ENCODE measurements at places on chromosomes 12 and 14.
A peak's percentile ranks its signal among the peaks of the same experiment; 100 is the strongest.

DNA sequence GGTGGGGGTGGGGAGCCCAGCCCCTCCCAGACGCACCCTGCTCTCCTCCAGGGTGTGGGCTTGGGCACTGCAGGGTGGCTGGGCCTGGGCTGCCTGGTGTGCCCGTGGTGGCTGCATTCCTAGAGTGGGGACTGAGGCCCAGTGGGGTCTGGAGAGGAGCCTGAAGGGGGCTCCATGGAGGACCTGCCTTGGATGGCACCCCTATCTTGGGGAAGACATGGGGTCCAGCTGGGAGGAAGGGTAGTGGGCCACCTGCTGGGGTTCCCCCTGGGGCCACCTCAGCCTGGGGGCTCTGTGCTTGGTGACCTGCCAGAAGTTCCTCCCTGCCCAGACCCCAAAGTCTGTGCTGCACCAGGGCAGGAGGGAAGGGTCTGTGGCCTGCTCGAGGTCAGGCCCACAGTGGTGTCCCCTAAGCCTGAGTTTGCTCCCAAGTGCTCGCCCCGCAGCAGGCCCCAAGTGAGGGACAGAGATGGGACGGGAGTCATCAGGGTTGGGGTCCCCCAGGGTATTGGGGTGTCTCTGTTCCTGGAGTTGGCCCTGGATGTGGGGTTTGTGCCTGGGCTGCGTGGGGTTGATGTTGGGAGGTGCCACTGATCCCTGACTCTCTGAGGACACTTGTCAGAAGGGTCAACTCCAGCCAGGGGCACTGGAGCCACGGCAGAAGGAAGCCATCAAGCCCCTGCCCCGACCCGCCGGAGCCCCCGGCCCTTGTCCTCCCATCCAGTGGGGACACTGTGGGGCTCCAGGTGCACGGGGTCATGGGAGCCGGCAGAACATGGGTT, 382.9 kb downstream of the TMEM121 start:
- DNase-seq = no peak

- no peak for DNase-seq
Measured at GRCh38 chr14:67900231-67900630, 80.7 kb downstream of the RAD51B start.

DNA sequence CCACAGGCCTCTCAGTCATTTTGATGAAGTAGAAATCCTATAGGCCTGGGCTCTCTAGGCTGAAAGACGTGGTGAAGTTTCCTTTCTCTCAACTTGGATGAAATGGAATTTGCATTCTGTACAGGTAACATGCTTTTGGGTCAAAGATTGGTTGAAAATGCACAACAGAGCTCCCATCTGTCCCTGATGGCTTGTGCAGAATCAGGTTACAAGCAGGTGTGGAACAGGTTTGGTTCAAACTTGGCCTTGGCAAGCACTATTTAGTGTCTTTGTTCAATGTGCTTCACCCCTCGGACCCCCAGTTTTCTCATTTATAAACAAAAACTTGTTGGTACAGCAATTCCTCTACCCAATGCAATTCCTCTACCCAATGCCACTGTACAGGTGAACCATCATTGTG, 1493.0 kb downstream of the AACS start:
- no peak for DNase-seq

- DNase-seq = no peak
Measured at GRCh38 chr12:78951803-78952551, 87.4 kb downstream of the SYT1 start.

DNA sequence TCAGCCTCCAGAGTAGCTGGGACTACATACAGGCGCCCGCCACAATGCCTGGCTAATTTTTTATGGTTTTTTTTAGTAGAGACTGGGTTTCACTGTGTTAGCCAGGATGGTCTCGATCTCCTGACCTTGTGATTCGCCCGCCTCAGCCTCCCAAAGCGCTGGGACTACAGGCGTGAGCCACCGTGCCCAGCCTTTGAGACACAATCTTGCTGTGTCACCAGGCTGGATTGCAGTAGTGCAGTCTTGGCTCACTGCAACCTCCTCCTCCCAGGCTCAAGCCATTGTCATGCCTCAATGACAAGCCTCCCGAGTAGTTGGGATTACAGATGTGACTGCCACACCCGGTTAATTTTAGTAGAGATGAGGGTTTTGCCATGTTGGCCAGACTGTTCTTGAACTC, 21.3 kb upstream of the STRN3 start:
- DNase-seq = peak; percentile 32

GRCh38 chr14:69268763-69269162, 8.8 kb downstream of the GALNT16 start:
- no peak for DNase-seq

GRCh38 chr12:130640901-130641300, 75.2 kb downstream of the RIMBP2 start:
- no peak for DNase-seq

DNA sequence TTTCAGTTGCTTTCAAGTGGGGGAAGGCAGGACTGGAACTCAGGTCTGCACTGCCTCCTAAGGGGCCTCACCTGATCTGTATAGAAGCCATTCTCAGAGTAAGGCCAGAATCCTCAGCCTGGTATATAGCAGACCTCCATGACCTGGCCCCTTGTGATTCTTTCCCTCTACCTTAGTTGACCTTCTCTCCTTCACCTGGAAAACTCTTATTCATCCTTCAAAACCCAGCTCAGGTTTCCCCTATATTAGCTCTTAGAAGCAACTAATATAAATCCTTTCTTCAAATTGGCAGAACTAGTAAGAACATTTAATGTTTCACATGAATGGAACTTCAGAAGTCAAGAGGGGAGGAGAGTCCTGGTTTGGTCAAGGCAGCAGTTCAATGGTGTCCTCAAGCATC, 26.0 kb upstream of the WSCD2 start:
- no peak for DNase-seq

DNA sequence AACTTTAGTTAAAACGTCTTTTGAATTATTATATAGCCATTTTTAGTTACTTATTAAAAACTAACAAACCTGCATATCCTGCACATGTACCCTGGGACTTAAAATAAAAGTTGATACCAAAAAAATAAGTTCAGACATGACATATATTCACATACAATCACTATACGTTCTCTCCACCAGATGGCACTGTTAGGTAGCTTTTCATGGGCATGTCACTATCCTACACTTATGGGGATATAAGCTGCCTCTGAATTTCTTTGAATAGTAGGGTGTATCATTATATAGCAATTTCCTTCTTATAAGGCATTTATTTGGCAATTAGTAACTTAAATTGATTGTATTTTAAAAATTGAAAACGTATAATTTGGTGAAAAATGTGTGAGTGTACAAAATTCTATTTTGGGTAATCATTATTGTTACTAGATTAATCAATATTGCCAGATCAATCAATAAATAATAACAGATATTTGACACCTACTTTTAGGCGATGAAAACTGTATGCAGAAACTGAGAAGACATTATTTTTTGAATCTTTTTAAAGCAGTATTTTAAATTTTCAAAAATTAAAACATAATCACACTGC, 31.8 kb upstream of the OR10A7 start:
- peak; percentile 74 for DNase-seq

- DNase-seq = no peak
Measured at GRCh38 chr14:76717508-76718290, 43.6 kb upstream of the VASH1 start.

GRCh38 chr14:103744621-103745395, 29.2 kb downstream of the ZFYVE21 start:
- no peak for DNase-seq

DNA sequence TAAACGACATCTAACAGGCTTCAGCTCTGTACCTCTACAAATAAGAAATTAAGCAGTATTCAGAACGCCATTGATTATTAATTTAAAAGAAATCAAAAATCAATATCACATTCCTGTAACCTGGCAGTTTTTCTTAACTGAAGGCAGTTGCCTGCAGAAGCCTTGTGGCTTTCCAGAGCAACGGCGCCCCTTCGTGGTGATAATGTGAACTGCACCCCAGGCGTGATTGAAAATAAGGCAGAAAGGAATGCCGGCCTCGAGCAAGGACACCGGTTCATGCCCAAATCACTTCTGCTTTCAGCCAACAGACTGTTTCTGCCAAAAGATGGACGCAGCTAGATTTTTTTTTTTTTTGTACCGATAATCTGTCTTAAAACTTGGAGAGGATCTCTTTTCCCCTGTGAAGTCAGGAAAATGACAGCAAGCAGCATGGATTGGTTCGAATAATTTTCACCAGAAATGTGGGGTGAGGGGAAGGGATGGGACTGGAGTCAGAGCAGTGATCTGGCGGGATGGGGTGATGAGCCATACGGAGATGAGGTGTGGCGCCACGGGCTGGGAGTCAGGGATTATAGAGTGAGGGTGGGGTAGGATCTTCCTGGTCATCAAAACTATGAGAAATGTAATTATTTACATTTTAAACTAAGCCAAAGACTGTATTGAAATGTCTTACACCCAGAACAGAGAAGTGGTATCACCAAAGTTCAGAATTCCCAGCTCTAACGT, 473.0 kb downstream of the DPF3 start:
- peak; percentile 95 for DNase-seq

DNA sequence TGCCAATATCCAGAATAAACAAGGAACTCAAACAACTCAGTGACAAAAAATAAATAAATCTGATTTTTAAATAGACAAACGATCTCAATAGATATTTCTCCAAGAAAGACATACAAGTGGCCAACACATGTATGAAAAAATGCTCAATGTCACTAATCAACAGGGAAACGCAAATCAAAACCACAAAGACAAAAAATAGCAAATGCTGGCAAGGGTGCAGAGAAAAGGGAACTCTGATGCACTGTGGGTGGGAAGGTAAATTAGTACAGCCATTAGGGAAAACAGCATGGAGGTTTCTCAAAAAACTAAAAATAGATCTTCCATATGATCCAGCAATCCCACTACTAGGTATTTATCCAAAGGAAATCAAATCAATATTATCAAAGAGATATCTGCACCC, 3.5 kb upstream of the EIF5 start:
- DNase-seq = peak; percentile 37

- no peak for DNase-seq
Measured at GRCh38 chr12:3325736-3326135, 165.3 kb upstream of the PRMT8 start.

DNA sequence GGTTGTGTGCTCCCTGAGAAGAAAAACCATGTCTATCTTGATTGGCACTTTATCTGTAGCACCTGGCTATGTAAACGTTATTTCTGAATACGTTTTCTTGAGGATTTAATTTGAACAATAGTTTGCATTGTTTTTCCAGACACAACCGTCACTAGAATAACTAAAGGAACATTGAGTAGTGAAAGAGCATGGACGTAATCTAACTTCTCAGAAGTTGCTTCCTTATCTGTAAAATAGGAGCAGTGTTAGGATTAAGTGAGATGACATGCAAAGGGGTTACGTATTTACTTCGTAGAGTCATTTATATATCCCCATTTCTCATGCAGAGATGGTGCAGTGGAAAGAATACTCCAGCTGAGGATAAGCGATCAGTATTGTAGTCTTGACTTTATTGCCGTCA, 8.1 kb downstream of the AEBP2 start:
- no peak for DNase-seq

DNA sequence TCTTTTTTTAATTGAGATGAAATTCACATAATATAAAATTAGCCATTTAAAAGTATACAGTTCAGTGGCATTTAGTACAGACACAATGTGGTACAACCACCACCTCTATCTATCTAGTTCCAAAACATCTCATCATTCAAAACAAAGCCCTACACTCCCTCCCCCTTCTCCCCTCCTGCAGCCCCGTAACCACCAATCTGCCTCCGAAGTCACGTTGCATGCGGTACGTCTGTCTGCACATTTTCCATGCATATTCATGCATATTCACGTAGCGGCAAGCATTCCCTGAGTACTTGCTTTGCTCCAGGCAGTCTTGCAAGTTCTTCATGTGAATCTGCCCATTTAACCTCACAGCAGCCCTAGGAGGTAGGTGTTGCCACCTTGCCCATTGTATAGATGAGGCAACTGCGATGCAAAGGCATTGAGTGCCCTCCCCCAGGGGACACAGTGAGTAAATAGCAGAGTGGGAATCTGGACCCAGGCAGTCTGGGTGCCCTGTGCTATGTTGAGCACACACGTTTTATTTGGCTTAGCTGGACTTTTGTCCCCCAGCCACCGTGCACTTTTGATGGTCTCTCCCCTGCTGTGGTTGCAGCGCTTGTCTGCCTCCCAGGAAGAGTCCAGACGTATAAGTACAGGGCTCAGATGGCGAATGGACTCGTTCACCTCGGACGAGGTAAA, 43.4 kb downstream of the RIN3 start:
- no peak for DNase-seq

DNA sequence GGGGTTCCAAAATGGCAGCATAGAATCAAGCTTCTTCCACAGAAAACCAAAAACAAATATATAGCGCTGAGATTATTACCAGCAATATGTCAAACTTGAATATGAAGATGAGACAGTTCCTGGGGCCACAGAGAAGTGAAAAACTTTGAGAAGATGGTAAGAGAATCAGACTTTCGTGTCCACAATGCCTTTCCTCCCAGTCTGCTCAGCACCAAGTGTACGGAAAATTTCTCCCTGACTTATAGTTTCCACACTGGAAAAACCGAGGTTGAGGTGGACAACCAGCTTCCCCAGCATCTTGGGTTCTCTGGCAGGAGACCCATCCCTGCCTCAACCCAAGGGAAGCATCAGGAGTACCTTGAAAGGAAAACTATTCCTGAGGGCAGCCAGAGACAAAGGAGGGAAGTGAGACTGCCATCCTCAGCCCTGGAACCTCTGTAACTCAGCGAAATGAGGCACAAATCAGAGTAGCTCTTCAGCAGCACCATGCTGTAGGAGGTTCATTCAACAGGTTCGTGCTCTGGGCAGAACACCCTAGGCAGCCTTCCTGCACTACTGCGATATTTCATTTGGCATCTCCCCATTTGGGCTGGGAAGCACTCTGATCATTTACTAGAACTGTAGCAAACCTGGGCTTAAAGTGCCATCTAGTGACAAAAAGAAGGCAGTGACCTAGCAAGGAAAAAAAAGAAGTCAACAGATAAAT, 52.4 kb upstream of the CAPRIN2 start:
- DNase-seq = peak; percentile 45

DNA sequence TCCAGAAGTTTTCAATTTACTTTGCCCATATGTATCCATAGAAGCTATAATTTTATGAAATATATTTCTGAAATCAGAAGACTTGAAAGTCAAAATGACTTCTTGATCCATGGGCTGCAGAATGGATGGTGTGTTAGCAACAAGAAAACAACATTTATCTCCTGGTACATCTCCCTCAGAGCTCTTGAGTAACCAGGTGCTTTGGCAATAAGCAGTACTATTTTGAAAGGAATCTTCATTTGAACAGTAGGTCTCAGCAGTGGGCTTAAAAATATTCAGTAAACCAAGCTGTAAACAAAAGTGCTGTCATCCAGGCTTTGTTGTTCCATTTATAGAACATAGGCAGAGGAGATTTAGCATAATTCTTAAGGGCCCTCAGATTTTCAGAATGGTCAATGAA, 100.4 kb downstream of the SLC38A1 start:
- no peak for DNase-seq

DNA sequence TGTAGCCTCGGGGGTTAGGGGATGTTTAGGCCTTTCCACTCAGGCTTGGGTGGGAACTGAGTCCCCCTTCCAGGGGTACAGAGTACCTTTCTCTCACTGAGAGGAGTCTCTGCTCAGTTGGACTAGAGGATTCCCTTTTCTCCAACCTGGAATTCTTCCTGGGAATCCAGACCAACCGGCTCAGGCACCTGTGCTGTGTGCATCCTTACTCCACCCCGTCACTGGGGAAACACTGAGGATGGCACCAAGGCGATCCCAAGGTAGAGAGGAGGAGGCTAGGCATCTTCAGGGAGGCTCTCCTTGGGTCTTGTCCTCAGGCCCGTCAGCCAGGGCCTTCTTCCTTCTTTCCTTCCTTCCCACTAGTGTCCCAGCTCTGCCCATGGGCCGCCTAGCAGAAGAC, 871 bp upstream of the TGM1 start:
- DNase-seq = no peak

GRCh38 chr14:23163830-23164229, 19.6 kb downstream of the SLC7A8 start:
- DNase-seq = no peak

- no peak for DNase-seq
Measured at GRCh38 chr14:91219517-91220389, 24.8 kb downstream of the GPR68 start.

All from suppressor macrophage (primary cell).